Naive thymus-derived CD4-positive, alpha-beta T cell (primary cell): ENCODE measurements at places on chromosomes 1 and 21.

DNA sequence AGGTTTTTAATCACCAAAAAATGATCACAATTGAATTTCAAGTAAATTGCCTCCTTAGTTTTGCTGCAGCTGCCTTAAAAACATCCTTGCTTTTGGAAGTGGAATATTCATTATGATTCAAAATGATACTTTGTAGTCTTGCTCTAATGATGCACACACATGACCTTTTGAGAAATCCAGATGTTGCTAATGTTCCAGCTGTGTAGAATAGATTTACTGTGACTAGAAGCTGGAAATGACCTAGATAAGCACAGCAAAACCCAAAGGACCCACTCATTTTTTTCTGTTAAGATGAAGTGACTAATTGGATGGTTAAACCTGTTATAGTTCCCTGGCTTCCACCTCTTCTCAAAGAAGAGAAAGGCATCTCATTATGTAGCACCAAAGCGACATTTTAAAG lies 64.6 kb upstream of the RALGPS2 start:
- DNase-seq, result no peak
- H3K27me3 ChIP-seq, result no peaks in the 10 kb centered on the region
- H3K4me1 ChIP-seq, result no peaks in the 10 kb centered on the region
- H3K27ac ChIP-seq, result no peak overlapping the region

GRCh38 chr1:56920591-56921001 lies 45.2 kb downstream of the C8B start:
- no peak overlapping the region for H3K4me3 ChIP-seq
- H3K36me3 ChIP-seq, result no peaks in the 10 kb centered on the region
- no peak for DNase-seq
- no peak overlapping the region for H3K27ac ChIP-seq

DNA sequence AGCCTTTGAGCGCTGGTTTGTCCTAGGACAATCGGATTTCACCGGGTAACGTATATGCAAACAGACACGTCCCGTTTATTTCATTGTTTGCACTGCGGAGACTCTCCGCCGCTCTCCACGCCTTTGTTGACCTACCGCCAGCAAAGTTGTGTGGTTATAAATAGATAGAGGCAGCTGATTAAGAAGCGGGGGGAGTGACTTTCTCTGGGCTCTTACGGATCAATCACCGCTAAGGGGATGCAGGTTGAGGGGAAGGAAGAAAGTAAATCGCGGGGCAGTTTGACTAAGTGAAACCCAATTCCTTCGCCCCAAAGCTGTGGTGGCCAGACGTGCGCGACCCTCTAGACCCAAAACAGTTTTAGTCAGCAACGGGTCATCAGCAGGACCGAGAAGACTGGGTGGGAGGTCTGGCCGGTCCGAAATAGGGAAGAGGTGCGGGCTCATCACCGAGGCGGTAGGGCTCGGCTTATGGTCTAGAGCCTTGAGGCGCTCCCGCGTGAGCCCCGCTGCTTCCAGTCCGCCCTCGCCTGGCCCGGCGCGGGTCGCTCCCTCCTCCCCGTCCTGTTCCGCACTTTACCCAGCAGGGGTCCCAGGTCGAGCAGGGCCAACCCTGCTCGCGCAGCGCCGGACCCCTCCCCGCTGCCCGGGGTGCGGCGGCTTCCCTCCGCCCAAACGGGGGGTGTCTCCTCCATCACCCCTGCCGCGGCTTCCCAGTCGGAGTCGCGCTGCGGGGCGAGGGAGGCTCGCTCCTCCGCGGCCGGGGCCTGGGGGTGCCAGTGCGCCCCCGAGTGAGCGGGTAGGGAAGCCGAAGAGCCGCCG lies 120.8 kb upstream of the RRP15 start:
- H3K27me3 ChIP-seq, result no peaks in the 10 kb centered on the region
- peak overlapping the region; percentile 42 for H3K4me3 ChIP-seq
- H3K36me3 ChIP-seq, result no peaks in the 10 kb centered on the region
- peaks cover 6% of the 10 kb centered on the region for H3K4me1 ChIP-seq

DNA sequence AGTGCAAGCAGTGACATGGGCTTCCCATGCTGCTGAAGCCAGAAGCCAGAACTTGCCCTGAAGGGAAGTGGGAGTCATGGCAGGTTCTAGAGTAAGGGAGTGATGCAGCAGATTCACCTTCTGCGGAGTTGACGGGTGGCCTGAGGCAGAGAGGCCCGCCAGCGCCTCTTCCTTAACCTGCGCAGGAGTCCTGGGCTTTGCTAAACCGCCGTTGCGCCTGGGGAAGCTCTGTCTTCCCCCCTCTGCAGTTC lies 67.3 kb downstream of the OBSCN start:
- no peak for DNase-seq
- H3K4me3 ChIP-seq, result peak overlapping the region; percentile 77
- H3K4me1 ChIP-seq, result no peaks in the 10 kb centered on the region
- peaks cover 24% of the 10 kb centered on the region for H3K36me3 ChIP-seq

- H3K27me3 ChIP-seq, result no peaks in the 10 kb centered on the region
- H3K27ac ChIP-seq, result no peak overlapping the region
- peaks cover 21% of the 10 kb centered on the region for H3K36me3 ChIP-seq
- no peaks in the 10 kb centered on the region for H3K4me1 ChIP-seq
Measured at GRCh38 chr1:52668711-52669110, 29.4 kb downstream of the COA7 start.

GRCh38 chr1:21909286-21909759 lies 27.8 kb downstream of the HSPG2 start:
- H3K4me1 ChIP-seq, result no peaks in the 10 kb centered on the region
- no peak for DNase-seq
- no peaks in the 10 kb centered on the region for H3K27me3 ChIP-seq
- H3K4me3 ChIP-seq, result no peak overlapping the region
- peak overlapping the region; percentile 45 for H3K27ac ChIP-seq
- H3K36me3 ChIP-seq, result no peaks in the 10 kb centered on the region

GRCh38 chr1:5688081-5689077 lies 303.8 kb downstream of the NPHP4 start:
- H3K4me3 ChIP-seq, result no peak overlapping the region
- H3K36me3 ChIP-seq, result no peaks in the 10 kb centered on the region
- H3K27ac ChIP-seq, result no peak overlapping the region

DNA sequence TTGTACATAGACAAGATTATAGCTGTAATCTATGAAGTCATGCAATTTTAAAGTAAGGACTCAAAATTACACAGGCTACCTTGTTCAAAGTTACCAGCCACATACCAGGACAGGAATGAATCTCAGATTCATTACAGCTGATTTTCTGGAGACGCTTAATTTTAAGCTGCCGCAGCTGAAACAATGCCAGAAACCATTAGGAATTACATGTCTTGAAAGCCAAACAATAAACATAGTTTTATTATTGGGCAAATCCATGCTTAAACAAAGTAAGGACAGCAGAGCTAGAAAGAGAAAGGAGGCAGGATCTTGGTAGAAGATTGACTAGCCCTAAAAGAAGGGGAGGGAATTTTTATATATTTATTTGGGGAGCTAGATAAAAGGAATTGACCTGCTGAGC lies 19.2 kb upstream of the CD1D start:
- DNase-seq, result no peak
- H3K27me3 ChIP-seq, result no peaks in the 10 kb centered on the region
- no peak overlapping the region for H3K27ac ChIP-seq

DNA sequence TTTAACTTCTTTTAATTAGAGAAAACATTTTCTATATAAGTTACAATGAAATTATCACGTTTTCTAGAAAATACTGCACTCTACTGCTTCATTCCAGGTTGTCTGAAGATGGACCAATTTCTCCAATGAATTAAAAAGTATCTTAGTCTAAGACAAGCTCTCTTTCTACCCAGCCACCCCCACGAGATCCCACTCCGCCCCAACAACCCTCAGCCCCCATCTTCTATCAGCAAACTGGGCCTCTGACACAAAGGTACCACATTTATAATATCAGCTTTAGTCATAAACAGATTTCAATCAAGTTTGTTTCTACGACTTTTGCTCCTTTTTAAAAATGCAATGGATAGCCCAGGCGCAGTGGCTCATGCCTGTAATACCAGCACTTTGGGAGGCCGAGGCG lies 117.8 kb downstream of the RERE start:
- no peak overlapping the region for H3K4me3 ChIP-seq
- H3K27ac ChIP-seq, result no peak overlapping the region
- H3K4me1 ChIP-seq, result peaks cover 23% of the 10 kb centered on the region
- H3K27me3 ChIP-seq, result peaks cover 3% of the 10 kb centered on the region
- no peaks in the 10 kb centered on the region for H3K36me3 ChIP-seq

DNA sequence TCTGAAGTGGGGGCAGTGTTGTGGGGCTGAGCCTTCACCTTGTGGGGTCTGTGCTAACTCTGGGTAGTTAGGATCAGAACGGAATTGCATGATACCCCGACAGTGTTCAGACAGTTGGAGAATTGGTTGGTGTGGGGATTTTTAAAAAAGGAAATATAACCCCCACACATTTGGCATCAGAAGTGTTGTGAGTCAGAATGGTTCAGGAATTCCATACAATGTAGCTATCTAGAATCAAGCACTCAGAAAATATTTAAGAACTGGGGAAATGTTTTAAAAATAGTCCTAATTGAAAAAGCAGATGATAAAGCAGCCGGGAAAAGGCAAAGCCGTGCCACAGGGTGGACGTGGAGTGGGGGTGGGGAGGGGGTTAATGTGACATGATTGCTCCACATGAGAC lies 6.5 kb upstream of the S100A7 start:
- DNase-seq, result no peak
- no peaks in the 10 kb centered on the region for H3K36me3 ChIP-seq
- H3K4me3 ChIP-seq, result no peak overlapping the region
- H3K27me3 ChIP-seq, result no peaks in the 10 kb centered on the region

DNA sequence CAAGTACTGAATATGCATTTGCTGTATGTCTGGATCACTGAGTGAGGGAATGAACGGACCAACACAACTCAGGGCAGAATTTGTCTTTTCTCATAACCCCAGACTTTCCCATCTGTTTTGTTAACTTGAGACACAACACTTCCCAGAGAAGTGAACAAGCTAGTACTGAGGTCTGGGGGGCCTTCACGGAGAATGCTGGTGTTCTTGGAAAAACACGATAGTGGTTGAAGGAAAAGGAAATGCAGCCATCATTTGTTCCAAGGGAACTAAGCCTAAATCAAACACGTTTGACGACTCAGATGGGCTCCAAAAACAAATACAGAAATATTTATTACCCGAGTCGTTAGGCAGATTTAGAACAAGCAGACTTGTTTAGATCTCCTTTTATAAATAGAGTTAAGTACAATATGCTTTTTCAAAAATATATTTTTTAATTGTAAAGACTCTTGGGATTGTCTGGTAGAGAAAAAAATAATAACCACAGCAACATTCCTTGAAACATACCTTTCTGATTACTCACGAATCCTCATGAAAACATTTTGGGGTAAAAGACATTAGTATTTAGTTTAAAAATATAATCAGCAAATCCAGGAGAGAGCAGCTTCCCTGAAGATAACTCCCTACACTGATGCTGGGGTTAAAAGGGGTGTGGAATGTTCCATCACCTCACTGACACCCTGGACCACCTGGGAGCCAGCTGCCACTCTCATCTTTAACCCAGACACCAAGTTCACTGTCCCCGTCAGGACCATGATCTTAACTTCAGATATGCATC lies 427.7 kb upstream of the RUNX1 start:
- H3K4me1 ChIP-seq, result no peaks in the 10 kb centered on the region
- H3K27me3 ChIP-seq, result no peaks in the 10 kb centered on the region
- no peaks in the 10 kb centered on the region for H3K36me3 ChIP-seq
- no peak overlapping the region for H3K27ac ChIP-seq
- DNase-seq, result no peak

DNA sequence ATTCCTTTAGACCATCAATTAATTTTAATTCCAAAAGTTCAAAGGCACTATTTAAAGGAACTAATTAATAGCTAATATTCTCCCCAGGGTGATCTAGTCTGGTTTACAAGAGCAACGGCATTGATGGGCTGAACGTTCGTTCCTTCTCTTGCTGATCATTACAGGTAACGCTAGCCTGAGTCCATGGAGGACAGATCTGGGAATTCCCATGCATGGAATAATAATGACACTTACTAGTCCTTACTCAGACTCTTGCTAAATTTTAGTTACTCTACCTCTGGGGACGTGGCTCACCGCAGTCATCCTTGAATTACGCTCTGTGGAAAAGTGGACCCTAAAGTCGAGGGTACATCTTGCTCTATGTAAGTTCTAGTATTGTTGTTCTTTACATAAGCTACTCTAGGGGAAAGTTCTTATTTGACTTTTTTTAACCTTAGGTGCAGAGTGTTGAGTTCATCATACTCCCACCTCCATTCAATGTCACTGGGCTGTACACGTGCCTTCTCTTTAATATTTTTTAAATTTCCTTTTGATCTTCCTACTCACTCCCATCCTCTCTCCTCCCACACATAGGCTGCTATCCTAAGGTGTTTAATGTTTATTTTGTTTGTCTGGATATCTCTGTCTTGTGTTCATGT lies 133.9 kb downstream of the ZNF281 start:
- H3K27ac ChIP-seq, result no peak overlapping the region
- H3K27me3 ChIP-seq, result no peaks in the 10 kb centered on the region
- H3K4me1 ChIP-seq, result no peaks in the 10 kb centered on the region
- no peak overlapping the region for H3K4me3 ChIP-seq
- DNase-seq, result no peak

DNA sequence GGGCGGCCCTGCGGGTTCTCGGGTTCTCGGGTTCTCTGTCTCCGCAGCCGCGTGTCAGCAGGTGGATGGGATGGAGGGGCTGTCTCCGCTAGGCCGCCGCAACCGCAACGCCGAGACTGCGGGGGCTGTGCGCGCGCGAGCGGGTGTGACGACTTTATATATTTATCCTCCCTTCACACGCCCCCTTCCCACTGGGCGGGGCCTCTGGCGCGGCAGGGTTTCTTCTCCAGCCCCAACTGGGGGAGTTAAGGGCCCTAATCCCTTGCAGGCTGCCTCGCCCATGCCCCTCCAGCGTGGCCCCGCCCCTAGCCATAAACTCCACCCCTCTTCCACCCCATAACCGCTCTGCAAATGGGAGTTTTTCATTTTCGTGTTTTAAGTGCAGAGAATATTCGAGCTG lies 3.4 kb downstream of the IGSF21 start:
- DNase-seq, result no peak
- peaks cover 6% of the 10 kb centered on the region for H3K27me3 ChIP-seq
- H3K36me3 ChIP-seq, result no peaks in the 10 kb centered on the region

DNA sequence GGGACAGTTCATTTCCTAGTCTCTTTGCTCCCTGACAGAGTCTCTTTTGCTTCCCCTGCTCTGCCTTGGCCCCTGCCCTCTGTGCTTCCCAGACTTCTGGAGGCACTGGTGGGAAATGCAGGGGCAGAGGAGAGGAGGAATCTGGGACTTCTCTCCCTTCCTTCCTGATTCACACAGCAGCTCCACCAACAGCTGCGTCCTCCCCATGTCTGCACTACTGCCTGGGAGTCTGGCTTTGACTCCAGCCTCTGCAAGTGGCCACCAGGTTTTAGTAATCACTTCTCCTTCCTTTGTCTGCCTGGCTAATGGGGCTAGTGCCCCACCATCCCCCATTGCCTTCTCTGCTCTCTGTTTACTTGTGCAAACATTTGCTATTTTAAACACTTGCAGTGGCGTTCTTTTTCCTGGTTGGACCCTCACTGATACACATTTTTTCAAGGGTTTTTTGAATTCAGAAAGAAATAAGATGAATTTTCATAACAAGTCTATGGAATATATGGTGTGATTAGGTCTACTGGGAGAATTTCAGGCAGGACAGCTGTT lies 21.9 kb downstream of the FASLG start:
- H3K4me3 ChIP-seq, result no peak overlapping the region
- DNase-seq, result no peak
- no peak overlapping the region for H3K27ac ChIP-seq
- H3K27me3 ChIP-seq, result no peaks in the 10 kb centered on the region
- H3K4me1 ChIP-seq, result peaks cover 33% of the 10 kb centered on the region
- H3K36me3 ChIP-seq, result no peaks in the 10 kb centered on the region

GRCh38 chr1:18144916-18145647 lies 37.5 kb downstream of the IGSF21 start:
- DNase-seq, result no peak
- H3K4me3 ChIP-seq, result no peak overlapping the region
- H3K36me3 ChIP-seq, result no peaks in the 10 kb centered on the region
- no peaks in the 10 kb centered on the region for H3K4me1 ChIP-seq
- H3K27me3 ChIP-seq, result no peaks in the 10 kb centered on the region
- no peak overlapping the region for H3K27ac ChIP-seq
